ENCODE measurements at places on chromosomes 11 and 22.

DNA sequence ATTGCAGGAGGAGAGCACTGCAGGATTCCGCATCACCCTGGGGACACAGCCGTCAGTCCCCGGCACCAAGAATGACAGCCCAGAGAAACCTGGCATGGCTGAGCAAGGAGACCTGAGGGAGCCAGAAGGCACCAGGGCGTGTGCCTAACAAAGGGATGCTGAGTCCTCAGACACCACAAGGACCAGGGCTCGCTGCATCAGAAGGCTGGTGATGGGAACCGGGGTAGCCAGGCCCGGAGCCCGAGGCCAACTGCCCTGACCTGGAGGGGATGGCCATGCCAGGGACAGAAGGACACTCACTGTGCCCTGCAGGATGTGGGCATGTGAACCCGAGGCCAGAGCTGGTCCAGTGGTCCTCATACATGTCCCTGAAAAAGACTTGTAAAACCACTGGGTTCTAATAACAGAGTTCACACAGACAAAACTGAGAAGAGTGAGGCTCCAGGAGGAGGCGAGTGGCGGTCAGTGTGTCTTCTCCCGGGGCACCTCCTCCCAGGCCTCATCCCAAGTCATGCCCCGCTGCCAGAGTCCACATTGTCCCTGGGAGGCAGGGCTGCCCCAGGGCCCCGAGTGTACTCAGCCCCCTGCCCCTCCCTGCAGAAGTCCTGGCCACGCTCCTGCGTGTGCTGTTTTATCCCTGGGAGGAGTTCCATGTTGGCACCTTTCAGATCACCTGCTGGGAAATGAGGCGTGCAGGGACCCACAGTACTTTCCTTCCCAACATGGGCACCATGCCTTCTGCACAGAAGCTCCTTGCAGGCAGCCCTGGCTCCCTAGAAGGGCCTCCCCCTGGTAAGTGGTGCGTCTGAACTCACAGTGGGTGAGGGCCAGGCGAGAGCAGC is 42.5 kb downstream of the TBX1 start:
- DNase-seq, result no peak

- no peak for DNase-seq
Measured at GRCh38 chr11:45154276-45154675, 7.8 kb downstream of the PRDM11 start.

DNA sequence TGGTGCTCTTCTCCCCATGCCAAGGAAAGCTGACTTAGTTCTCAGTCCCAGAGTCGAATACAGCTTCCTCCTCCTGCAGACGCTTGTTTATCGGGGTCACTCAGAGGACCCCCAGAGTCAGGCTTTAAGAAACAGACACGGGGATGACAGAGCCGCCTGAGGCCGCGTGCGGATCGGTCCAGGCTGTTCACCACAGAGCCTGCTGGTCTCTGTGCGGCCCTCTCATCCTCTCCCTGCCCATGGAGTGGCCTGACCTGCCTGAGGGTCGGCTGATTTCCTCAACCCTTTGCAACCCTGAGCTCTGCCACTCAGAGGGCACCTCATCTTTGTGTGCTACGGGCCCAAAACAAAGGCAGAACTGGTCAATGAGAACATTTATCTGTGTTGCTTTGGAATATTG is 2.1 kb downstream of the GAL start:
- no peak for DNase-seq

DNA sequence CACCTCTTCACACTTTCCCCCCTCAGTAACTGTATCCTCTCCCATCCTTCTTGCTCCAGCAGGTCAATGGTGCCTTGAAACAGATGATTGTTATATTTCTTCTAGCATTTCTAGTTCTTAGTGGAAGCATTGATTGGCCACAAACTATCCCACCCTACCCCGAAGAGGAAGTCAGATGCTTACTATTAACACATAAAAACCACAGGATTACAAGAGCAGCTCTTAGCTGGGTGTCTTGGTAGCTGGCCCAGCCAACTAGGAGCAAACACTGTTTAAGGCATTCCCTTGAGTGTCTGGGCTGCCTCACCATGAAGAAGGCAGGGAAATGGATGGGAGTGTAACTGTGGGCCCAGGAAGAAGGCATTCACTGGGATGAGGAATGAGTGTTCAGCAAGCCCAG is 176.6 kb downstream of the GRIK4 start:
- no peak for DNase-seq

DNA sequence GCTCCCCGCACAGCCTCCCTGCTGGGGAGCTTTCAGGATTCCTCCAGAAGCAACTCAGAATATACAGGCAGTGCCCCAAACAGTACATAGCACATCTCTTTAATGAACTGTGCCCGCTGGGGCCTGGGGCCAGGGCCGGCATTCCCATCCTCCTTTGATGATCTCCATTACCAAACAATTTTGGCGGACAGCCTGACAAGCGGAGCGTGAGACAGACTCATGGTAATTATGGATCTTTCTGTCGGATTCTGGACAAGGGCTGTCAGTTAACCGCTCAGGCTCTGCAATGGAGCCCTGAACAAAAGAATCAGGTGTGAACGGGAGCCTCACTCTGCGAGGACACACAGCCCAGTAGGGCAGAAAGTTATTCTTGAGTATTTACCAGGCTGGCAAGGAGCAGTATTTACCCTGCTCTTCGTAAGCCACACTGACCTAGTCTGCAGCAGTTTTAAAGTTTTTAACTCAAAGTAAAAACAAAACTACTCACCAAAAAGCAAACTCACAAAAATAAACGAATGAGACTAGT is 174.0 kb downstream of the TBC1D22A start:
- no peak for DNase-seq

DNA sequence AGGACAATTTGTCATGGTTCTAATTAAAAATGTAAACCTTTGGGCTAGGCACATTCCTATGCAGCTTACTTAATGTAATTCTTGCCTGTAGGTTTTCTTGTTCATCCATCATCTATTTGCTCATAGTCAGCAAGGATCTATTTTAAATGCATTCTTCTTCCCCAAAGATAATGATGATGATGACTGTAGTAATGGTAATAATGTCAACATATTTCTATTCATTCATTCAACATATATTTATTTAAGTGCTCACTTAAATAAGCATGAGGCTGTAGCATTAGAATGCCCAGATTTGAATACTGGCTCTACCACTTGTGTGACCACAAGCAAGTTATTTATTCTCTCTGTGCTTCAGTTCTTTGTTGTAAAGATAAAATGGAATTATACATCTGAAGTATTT is 169.6 kb upstream of the SYN3 start:
- DNase-seq, result no peak

- no peak for DNase-seq
Measured at GRCh38 chr22:16845465-16845864, 20.3 kb upstream of the XKR3 start.

- DNase-seq, result no peak
Measured at GRCh38 chr11:75292943-75293342, 52.4 kb downstream of the TPBGL start.

DNA sequence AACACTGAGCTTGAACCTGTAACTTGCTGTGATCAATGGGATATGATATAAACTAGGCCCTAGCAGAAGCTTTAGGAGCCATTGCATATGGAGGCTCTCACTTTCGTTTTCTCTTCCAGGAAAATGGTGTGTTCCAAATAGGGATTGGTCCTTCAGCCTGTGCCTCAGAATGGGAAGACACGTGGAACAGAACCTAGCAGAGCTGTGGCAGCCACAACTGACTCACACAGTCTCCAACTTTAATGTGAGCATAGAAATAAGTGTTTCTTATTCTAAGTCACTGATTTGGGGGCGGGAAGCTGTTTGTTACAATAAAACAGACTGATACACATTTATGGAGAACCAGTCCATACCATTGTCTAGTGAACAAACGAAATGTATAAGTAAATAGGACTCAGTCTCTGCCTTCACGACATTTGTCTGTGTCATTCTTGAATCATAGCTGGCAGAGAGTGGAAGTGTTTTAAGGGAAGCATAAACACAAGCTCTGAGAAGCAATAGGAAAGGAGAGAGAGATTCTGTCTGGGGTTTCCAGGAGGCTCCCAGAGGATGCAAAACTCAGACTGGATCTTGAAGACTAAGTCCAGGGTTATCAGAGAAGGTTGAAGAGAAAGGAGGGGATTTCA is 97.3 kb downstream of the GALNT18 start:
- DNase-seq, result no peak

DNA sequence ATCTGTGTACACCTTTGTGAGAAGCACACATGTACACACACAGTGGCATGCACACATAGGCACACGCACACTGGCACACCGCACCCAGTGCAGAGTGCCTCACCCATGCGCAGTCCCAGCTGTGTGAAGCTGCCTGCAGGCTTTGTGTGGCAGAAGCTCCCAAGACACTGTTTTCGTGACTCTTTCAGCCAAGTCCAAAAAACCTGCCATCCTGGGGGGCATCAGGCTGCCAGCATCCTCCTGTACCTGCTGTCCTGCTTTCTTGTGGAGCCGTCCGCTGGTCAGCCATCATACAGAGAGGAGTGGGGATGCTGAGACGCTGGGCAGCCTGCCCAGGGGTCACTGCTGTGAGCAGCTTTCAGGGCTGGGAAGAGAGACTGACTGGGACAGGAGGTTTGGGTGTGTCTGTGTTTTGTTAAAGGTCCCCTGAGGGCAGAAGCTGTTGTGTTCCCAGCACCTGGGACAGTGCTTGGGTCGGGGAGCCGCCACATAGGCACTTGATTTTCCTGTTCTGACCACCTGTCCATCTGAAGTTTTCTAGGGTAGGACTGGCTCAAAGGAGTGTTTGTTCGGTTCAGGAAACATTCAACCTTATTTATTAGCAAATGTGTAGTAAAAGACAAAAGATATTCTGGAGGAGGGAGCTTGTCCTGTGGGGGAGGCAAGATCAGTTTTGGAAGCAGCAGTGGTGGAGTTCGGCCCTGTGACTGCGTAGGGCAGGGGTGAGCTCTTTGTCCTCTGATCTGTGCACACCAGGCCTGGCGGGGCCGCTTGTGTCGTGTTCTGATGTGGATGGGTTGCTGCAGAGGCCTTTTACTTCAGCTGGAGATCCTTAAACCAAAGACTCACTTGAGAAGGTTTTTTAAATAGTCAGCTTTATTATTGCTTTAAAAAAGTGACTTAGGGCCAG is 29.7 kb downstream of the AP2A2 start:
- no peak for DNase-seq

GRCh38 chr11:88535916-88536547 is 198.5 kb upstream of the CTSC start:
- DNase-seq, result no peak

DNA sequence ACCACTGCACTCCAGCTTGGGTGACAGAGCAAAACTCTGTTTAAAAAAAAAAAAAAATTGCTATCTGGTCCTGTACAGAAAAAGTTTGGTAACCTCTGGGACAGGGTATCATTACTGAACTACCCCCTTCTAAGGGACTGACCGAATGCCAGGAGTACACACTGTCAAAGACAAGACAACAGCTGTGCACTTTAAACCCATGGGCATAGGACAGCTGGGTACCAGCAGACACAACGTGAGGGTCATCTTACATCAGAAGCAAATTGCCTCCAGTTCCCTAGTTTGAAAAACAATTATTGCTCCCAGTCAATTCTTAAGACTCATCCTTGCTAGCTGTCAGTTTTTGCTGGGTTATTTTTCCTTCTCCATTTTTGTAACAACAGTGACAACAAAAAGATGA is 17.8 kb downstream of the CD59 start:
- DNase-seq, result no peak

DNA sequence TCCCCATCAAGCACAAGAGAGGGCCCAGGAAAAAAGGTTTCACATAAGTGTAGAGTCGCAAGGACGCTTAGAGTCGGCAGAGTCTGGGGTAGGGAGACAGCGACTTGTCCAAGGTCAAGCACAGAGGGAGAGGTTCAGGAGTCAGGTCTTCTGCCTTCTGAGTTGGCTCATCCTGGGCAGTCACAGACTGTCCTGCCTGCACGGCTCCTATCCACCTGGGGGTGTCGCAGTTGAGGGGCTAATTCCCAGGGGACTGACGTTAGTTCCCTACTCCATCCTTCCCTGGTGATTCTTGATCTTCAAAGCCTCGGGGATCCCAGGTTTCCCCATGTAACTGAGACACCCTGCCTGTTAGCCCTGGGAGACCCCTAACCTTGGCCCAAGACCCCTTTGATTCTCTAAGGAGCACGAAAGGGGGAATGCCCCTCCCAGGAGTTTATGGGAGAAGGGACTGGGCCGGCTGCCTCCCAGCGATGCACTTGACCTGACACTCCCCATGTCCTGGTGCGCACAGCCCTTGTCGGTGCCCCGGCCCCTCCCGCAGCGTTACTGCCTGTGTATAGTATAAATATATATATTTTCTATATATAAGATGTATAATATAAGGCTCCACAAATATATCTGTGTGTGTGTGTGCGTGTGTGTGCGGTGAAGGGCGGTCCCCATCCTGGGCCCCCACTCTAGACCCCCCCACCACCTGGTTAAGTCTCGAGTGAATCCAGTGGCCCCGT is 14.7 kb upstream of the TAB1 start:
- DNase-seq, result no peak

DNA sequence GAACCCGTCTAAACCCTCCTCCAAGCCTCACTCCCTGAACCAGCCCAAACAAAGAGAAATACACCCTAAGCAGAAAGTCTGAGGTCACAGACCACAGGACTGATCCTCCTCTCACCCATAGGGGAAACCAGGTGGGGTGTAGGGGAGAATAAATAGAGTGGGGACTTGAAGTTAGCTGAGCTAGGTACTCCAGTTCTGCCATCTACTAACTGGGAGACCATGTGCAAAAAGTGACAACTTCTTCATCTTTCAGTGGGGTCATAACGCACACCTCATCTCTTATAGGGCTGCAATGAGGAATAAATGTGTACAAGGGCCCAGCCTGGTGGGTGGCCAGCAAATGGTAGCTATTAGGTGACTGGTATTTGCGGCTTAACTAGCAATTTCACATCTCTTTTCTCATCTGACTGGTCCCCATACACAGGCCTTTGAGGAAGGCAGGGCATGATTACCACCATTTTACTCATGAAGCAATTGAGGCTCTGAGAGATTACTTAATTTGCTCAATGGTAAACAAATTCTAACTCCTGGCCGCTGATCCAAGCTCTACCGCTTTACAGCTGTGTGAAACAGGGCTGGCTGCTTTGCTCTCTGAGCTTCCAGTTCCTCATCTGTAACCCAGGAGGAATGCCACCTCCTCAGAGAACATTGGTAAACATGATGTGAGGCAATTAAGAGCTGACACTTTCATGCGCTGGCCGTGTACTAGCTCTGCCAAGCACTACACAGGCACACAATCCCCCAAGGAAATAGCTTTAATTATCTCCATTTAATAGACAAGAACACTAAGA is 16.6 kb downstream of the TBC1D10A start:
- no peak for DNase-seq

GRCh38 chr11:38384568-38384967 is 1786.5 kb upstream of the RAG2 start:
- DNase-seq, result no peak

DNA sequence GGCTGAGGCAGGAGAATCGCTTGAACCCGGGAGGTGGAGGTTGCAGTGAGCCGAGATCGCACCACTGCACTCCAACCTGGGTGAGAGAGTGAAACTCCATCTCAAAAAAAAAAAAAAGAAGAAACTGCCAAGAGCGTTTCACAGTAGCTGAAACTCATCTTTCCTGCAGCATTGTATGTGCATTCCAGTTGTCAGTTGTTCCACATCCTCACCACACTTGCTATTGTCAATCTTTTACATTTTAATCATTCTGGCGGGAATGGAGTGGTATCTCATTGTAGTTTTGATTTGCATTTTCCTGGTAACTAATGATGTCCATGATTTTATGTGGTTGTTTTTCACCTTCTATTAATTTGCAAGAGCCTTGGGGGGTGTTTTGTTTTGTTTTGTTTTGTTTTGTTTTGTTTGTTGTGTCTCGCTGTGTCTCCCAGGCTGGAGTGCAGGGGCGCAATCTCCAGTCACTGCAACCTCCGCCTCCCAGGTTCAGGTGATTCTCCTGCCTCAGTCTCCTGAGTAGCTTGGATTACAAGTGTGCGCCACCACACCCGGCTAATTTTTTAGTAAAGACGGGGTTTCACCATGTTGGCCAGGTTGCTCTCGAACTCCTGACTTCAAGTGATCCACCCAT is 8.1 kb upstream of the GNB1L start:
- DNase-seq, result no peak

Measured in stimulated activated CD4-positive, alpha-beta T cell treated with anti-CD3 and anti-CD28 coated beads, Interleukin-1b, Interleukin-23, amount 100 ng/mL, for 4 hours (primary cell).